A549 treated with AZD2906 at 1 μM for 4 hours (cell line): ENCODE measurements at places on chromosomes 2 and 18. TPM values are rescaled to one million over a fixed set of nuclear protein-coding genes. Genes with fewer than 3 reads are reported as not detected.

The LAMA3 gene
- total RNA-seq: 47.1 to 67.6 TPM (median 63.5 TPM) in 5 replicates

The PLCD4 gene
- total RNA-seq: 0.22 to 0.80 TPM (median 0.38 TPM) in 5 replicates

The D2HGDH gene
- 6.0 to 10.3 TPM (median 9.1 TPM) in 5 replicates for total RNA-seq

The ERMN gene
- not detected in 5 replicates for total RNA-seq

The BCL2L11 gene
- 5.3 to 8.3 TPM (median 7.3 TPM) in 5 replicates for total RNA-seq

The GCG gene
- 0.05 TPM in 1 of 5 replicates, not detected in the others for total RNA-seq

The FOXD4L1 gene
- 0.20 to 0.57 TPM (median 0.35 TPM) in 5 replicates for total RNA-seq

The AKAIN1 gene
- total RNA-seq: not detected in 5 replicates

The IL36RN gene
- 0.02 to 0.11 TPM (median 0.02 TPM) in 3 of 5 replicates, not detected in the others for total RNA-seq
